ENCODE measurements at places on chromosomes 11 and 22.

DNA sequence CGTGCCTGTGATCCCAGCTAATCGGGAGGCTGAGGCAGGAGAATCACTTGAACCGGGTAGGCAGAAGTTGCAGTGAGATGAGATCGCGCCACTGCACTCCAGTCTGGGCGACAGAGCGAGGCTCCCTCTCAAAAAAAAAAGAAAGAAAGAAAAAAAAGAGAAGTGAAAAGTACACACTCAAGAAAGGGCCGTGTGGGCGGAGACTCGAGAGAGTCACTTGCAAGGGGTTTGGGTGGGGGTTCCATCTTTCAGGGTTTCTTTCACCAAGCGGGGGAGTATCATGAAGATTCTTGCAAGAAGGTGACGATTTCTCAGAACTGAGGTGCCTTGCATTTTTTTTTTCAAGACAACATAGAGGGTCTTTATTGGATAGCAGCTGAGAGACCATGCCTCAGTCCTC, 4.0 kb upstream of the IFITM5 start:
- DNase-seq, result no peak

- DNase-seq, result peak; percentile 97
Measured at GRCh38 chr11:68012843-68013610, 2.9 kb downstream of the ALDH3B1 start.

GRCh38 chr11:103988595-103988969, 47.9 kb upstream of the DDI1 start:
- peak; percentile 56 for DNase-seq

DNA sequence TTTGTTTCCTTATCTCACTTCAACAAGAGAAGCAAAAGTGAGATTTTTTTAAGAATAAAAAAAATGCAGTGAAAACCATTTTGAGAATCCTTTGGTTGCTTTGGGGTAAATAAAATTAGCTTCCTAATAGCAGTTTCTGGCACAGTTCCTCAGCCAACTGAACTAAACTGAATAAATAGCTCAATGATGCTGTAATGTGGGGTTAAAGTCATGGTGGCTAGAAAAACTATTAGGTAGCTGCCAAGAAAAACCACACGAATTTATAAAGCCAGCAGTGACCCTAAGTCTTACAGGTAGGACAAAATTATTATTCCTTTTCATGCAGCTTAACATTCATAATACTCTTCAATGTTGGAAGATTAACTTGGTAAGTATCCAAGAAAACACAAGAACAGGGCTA, 142.4 kb downstream of the APIP start:
- peak; percentile 80 for DNase-seq

DNA sequence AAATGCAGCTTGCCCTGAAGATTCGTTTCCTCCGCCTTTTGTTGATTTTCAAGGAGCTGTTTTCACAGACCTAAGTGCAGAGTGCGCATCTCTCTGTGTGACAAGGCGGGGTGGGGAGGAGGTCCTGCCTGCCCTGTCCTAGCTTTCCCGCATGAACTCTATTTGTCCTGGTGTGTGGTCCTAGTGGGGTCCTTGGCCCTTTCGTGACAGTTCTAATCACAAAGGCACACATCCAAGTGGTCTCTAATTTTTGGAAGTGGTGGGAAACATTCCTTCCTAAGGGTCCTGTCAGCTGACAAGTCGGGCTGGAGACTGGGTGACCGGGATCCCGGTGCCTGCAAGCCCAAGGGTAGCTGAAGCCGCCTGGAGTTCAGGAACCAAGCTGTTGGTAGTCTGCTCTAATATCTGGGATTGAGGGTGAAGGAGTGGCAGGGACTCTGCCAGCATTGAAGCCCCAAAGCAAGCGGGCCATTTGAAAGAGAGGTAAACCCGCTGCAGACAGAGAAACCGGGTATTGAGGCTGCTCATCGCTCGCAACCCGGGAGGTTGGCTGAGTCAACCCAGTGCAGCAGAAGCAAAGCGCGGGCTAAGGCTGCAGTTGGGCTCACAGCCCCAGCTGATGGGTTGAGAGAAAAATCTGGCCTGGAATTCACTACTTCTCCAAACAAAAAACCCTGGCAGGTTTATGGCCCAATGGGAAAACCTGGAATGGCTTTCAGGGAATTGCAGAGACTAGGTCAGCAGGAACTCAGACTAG, 28.1 kb upstream of the FBXO3 start:
- peak; percentile 92 for DNase-seq

DNA sequence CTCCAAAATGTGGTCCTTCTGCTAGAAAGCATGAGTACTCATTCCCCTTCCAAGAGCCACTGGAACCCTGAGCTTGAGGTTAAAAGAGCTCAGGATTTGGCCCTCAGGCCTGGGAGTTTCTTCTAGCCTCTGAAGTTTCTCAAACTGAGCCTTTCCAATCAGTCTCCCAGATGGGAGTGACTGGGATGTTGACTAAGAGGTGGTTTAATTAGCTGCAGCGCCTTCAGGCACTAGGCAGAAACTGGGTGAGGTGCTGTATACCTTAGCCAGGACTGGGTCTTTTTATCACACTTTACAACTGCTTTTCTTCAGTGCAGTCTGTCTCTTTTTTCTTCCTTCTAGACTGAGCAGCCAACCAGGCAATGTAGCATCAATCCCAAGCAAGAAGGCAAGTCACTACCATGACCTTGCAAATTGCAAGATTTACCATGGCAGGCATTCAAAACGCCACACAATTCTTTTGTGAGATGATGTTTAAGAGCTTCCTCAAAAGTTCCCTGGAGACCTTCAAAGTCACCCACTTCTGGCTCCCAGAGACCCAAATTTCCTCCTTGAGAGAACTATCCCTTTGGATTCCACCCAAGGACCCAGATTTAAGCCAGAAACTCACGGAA, 93.0 kb downstream of the SLC1A2 start:
- no peak for DNase-seq

GRCh38 chr22:36872084-36872483, 11.3 kb downstream of the NCF4 start:
- DNase-seq, result no peak

- DNase-seq, result no peak
Measured at GRCh38 chr11:816433-816779, 2.3 kb upstream of the PNPLA2 start.

GRCh38 chr11:87215236-87215635, 177.5 kb downstream of the TMEM135 start:
- no peak for DNase-seq

DNA sequence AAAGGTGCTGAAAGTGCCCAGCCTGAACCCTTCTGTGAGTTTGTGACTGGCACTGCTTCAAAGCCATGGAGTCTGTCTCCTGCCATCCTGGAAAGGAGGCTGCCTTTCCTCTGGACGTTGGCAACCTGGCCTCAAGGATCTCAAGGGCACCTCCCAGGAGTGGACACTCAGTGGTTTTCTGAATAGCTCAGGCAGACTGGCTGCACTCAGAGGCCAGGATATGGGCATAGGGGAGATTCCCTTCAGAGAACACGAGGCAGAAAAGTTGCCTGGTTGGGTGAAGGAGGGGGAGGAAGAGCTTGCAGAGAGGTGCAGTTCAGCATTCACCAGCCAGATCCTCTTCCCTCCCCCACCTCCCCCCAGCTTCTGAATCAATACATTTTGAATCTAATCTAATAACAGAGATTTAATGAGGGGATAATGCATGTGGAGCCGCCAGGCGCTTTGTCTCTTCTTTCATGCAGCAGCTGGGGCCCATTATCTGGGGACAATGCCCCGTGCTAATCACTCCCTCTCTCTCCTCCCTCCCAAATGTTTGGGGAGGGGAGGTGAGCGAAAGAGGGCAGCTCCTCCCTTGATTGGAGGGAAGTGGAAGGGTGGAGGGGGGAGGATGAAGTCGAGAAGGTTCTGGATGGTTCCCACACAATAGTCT, 17.7 kb downstream of the HTR3A start:
- DNase-seq, result no peak

- DNase-seq, result peak; percentile 59
Measured at GRCh38 chr11:66443602-66444001, 5.0 kb upstream of the MRPL11 start.

DNA sequence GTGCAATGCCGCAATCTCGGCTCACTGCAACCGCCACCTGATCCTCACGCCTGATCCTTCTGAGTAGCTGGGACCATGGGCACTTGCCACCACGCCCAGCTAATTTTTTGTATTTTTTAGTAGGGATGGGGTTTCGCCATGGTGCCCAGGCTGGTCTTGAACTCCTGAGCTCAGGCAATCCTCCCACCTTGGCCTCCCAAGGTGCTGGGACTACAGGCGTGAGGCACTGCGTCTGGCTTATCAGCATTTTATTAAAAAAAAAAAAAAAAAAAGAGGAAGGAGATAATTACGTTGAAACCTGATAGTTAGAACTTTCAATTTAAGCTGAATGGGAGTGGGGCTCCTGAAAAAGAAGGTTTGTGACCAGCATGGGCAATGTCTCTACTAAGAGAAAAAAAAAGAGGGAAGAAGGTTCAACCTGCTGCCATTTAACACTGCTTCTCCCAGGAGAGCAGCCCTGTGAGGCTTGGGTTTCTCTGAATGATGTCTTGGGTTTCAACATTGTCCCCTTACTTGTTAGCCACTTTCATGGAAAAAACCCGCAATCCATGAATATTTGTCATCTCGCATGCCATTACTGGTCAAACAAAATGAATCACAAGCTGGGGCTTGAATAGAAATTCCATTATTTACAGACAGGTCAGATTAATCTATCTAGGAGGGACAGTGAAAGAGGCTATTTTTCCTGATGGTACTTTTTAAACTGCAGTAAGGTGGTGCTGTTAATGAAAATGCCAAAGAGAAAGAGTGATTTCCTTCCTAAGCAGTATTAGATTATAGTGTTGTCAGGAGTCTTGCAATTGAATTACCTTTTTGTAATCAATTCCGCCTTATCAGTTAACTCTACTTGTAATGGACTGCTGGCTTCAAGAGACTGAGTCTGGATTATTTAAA, 72.5 kb downstream of the PACS1 start:
- DNase-seq, result no peak

DNA sequence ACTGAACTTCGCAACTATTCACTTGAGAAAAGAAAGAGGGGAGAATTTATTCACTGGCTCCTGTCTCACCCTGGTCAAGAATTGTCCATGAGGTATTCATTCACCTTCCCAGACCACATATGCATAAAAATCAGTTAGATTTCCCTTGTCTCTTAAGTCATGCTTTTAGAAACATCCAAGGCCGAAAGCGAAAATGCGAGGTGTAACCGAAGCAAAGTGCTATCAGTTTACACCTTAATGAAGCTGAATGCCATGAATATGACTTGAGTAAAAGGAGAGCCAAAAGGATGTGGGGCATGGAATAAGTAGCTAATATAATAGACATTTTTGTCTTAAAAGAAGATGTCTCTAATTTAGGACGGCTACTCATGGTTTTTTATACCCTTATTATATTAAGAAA, 965.6 kb upstream of the CHORDC1 start:
- DNase-seq, result no peak

DNA sequence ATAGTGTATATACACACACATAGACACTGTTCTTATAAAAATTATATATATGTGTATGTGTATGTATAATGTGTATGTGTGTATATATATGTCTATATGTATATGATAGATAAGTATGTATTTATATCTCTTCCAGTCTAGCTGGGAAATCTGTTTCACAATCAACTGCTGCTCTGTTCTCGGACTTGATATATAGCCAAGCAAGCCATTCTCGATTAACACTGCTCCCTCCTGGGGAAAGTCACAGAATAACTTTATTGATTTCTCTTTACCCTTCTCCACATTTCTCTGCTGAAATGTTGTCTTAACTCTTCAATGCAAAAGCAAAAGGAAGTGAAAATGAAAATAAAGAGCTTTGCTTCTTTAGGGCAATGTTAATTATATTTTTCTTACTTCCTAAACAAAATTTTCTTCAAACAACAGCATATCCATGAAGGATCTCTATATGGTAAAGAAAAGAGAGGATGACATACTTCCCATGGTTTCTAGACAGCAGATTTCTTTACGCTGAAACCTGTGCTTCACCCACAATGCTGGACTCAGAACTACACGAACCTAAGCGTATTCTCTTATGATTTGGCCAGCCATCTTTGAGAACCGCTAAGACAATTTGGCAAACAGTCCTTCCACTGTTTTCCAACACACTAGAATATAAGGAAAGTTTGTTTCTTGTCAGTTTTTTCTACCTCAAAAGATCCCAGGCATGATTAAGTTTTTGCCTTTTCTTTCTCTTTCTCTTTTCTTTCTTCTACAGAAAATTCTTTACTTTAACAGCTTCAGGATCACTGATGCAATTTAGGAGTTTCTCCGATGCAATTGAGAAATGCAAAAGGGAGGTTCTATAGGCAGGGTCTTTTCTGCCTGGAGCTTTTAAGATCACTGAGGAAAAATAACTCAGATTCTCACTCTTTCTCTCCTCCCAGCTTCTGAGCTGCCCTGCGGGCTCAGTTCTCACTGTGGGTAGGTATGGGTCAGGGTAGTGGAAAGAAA, 1.9 kb downstream of the BLID start:
- DNase-seq, result no peak

DNA sequence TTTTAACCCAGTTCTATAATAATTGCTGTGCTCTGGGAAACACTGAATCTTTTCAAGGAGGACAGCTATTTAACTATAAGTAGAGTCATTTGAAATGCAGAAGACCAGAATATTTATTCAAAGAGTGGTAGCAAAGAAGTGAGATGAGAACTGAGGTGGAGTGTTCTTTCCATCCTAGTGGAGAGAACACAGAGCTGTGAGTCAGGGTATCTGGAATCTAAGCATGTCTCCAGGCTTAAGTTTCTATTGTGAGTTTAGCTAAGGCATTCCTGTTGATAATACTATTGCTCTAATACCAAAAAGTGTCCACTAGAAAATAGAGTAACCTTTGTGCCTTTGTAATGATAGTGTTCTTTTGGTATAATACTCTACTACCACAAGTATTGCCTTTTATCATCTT, 32.4 kb downstream of the JAM3 start:
- peak; percentile 43 for DNase-seq

- peak; percentile 71 for DNase-seq
Measured at GRCh38 chr22:45717789-45718188, 46.2 kb downstream of the ATXN10 start.

- DNase-seq, result no peak
Measured at GRCh38 chr22:36765131-36765942, 10.6 kb downstream of the IFT27 start.

GRCh38 chr11:86608251-86608799, 64.1 kb downstream of the ME3 start:
- peak; percentile 85 for DNase-seq

DNA sequence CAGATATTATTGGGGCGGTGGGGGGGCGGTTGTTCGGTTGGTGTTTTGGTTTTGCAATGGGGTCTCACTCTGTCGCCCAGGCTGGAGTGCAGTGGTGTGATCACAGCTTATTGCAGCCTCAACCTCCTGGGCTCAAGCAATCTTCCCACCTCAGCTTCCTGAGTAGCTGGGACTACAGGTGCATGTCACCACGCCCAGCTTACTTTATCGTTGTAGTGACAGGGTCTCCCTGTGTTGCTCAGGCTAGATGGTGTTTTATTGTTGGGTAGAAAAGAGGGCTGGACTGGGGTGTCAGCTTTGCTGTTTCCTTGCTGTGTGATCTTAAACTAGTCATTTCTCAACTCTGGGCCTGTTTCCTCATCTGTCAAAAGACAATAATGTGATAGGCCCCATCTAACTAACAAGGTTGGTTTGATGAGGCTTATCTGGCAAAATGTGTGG, 17.5 kb upstream of the MYH9 start:
- DNase-seq, result no peak

DNA sequence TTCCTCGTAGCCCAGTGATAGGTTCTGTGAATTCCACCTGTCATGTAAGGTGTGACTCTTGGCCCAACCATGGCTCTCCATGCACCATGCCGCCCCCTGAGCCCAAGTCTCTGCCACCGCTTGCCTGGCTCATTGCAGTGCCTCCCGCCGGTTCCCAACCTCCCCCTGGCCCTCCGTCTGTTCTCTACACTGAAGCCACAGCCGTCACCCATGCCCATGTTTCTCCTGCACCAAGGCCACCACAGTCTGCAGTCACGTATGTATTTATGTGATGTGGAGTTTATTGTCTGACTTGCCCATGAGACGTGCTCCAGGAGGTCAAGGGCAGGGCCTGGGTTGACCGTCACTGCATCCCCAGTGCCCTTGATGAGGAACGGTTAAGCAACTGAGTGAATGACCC, 35.9 kb downstream of the PKNOX2 start:
- DNase-seq, result no peak

Data from astrocyte of the spinal cord (primary cell).